ENCODE measurements at places on chromosomes 11 and 22.

- no peak for DNase-seq
Measured at GRCh38 chr22:42162728-42163489, 32.3 kb upstream of the CYP2D6 start.

DNA sequence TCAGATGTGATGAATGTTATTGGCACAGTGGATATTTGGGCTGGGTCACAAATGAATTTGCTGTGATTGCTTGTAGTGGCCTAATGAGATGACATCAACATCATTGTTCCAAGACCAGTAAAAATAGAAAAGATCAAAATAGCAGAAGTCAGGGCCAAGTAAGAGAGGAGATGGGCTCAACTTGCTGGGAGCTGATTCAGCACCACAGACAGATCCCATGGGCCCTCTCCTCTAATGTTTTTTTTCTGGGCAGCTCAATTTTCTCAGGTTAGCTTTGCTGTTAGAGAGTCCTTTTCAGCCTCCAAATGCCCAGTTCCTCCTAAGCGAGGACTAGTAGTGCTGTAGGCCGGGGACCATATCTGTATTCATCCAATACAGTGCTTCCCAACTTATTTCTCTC is 86.0 kb upstream of the IZUMO1R start:
- no peak for DNase-seq

DNA sequence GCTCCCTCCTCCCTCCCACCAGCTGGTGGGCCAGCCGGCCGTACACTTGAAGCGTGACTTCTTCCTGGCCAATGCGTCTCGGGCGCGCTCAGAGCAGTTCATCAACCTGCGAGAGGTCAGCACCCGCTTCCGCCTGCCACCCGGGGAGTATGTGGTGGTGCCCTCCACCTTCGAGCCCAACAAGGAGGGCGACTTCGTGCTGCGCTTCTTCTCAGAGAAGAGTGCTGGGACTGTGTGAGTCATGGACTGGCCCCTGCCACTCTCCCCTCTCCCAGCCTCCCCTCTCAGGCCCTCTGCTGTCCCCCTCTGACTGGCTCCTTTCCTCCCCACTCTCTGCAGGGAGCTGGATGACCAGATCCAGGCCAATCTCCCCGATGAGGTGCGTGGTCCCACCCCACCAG is 24.7 kb downstream of the CAPN1 start:
- DNase-seq, result no peak

- DNase-seq, result no peak
Measured at GRCh38 chr11:83557653-83558052, 271.5 kb upstream of the CCDC90B start.

Data from LNCaP clone FGC (cell line).